ENCODE measurements at places on chromosomes 11 and 22.

DNA sequence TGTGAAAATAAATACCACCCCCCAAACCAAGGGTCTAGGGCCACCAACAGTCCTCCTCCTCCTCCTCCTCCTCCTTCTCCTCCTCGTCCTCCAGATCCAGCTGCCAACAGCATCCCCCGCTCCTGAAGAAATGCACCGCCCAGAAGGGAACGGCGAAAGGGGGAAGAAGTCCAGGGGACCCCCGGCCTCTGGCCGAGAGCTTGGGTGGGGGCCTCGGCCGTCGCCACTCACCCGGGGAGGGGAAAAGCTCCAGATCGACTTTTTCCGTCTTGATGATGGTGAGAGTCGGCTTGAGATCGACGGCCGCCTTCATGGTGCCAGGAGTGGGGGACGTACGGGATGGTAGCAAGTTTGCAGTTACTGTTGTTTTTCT lies 65.7 kb downstream of the ETS1 start:
- no peak for DNase-seq

GRCh38 chr11:116376054-116376453 lies 396.7 kb downstream of the BUD13 start:
- no peak for DNase-seq

GRCh38 chr11:94472916-94473799 lies 20.5 kb downstream of the MRE11 start:
- no peak for DNase-seq

- no peak for DNase-seq
These were observed 1.9 kb downstream of the MMP7 start for GRCh38 chr11:102528618-102529017.

DNA sequence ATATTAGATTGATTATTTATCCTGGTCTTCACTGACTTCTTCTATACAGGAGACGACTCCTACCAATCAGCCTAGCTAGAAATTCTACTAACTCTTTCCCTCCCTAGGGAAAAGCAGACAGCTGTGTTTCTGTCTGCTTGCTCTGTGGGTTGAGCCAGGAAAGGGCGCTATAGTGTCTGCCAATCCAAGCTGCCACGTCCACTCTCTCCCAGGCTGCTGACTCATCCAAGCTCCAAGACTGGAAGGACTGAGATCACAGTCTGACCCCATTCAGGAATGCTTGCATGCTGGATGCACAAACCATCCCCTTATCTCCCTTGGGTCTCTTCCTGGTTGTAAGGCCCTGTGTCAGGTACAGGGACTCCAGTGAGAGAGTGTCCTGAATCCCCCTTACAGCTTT lies 955.6 kb downstream of the OPCML start:
- DNase-seq = peak; percentile 87

DNA sequence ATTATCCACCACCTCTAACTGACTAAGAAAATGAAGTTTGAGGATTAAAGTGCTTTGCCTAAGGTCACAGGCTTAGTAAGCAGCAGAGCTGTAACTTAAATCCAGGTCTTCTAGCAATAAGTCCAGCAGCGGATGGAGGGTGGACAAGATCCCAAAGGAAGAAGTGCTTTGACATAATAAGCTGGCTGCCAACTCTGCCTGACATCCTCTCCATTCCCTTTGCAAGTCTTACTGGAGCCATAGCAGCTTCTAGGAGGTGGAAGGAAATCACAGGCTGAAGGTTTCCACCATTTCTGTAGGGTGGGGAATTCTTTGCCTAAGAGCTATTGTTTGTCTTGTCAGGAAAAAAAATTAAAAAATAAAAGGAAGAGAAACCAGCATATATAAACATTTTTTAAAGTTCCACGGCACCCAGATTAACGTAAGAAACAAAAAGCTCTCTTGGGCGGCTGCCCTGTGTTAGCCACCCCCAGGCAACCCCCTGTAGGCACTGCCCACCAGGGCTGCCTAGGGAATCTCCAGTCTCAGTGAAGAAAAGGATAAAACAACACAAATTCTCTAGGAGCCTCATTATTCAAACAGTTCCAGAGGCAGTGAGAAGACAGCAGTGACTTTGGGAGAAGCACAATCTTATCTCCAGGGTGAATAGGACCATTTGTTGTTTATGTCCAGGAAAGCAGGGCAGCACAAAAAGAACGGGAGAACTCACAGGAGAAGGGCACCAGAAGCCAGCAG lies 380.8 kb upstream of the CADM1 start:
- no peak for DNase-seq

DNA sequence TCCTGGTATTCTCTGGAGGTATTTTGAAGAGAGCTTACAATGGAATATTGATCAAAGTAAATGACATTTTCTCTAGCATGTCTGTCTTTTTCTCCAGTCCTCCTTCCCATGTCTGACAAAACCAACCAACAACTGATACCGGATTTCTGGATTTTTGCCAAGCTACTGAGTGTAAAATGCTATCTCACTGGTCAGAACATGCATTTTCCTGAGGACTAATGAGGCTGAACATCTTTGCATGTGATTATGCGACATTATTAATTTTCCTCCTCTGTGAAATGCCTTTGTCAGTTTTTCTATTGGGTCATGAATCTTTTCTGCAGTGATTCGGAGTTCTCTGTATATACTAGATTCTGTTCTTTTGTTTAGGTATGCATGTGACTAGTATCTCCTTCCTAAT lies 51.4 kb downstream of the CDON start:
- no peak for DNase-seq

DNA sequence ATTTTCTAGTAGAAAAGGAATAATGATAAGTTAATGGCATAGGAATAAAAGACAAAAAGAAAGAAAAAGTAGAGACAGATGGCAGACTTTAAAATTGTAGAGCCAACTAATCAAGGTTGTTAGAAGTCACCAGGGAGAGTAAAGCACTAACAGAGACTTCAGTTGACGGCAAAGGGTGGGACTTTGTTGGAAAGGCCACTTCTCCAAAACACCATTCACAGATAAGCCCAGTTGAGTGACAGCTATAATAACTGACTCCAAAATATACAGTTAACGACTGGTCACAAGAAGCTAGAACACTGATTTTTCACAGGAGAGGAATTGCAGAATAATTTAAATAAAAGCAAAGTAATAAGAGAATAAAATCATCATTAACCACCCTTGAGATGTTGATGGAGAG lies 16.0 kb upstream of the SOX6 start:
- DNase-seq = no peak

DNA sequence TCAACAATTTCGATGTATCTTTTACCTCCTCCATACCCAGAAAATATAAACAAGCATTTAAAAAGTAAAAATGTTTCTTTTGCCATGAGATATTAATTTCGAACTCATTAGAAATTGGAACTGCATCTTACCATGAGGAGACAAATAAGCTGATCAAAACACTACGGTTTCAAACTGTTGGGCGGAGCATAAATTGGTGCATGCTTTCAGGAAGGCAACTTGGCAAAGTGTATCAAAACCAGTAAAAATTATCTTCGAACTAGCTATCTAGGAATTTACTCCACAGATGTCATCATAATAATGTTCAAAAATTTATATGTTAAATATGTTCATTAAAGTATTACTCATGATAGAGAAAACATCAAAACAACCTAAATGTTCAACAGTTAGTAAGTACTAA lies 21.4 kb upstream of the SOX6 start:
- no peak for DNase-seq
